ENCODE measurements at places on chromosomes 12 and 14. TPM values are rescaled to one million over a fixed set of nuclear protein-coding genes. Genes with fewer than 3 reads are reported as not detected.
A peak's percentile ranks its signal among the peaks of the same experiment; 100 is the strongest.

- DNase-seq: no peak
Observed at GRCh38 chr12:129161511-129161910, 308.2 kb downstream of the GLT1D1 start.

DNA sequence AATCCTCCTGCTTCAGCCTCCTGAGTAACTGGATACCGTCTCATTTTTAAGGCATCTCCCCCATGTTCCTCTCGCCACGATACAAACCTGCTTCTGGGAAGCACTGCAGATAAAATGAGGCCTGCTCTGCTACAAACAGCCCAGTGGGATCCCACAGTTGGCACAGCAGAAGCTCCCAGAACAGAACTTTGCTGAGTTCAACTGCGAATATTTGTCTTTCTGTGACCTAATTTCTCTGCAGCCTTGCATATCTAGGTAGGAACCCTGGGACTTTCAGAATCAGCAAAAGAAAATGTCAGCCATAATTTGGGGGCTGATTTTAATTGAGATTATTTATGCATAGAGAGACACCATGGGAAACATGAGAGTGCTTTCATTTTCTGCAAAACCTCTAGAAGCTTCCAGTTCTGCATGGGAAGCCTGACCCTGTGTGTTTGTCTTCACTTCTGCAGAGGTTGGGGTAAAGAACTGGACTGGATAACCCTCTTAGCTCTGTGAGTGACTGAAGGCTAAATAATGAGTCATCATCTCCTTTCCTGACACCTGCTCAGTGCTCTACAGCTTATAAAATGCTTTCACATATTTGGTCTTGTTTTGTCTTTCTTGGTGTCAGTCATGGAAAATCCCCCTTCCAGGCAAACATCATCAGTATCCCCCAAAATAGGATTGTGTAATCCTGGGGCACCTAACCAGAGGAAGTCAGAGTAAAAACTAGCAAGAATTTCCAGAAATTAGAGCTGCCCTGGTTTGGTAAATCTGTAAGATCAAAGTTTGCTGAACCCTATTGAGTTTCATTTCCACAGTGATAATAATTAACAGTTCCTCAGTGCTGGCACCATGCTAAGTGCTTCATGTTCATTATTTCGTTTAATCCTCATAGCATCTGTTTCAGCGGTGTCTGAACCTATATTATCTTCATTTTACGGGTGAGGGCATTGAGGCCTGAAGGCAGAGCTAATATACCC, 185.8 kb downstream of the SLC15A4 start:
- DNase-seq: peak; percentile 61

DNA sequence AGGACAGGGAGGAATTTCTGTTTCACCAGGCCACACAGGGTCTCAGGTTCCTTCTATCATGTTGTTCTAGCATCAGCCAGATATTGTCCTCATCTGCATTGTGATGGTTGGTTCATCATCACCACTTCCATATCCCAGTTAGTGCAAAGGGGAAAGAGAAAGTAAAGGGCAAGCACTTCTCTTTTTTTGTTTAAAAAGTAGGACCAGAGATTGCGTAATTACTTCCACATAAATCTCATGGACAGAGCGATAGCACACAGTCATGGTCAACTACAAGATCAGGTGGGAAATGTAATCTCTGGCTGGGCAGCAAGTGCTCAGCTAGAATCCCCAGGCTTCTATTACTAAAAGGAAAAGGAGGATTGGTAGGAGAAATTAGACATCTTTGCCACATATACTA, 155.1 kb downstream of the KIF21A start:
- no peak for DNase-seq

GRCh38 chr12:2682296-2683251, 112.2 kb upstream of the FKBP4 start:
- DNase-seq: peak; percentile 28

SLCO1B1 gene
- polyA plus RNA-seq: not detected

C12orf50 gene
- 0.04 TPM for polyA plus RNA-seq

PNN gene
- polyA plus RNA-seq: 155 TPM

INSM2 gene
- polyA plus RNA-seq: 0.03 TPM

All from large intestine (tissue), 12 donors.